ENCODE measurements at places on chromosomes 2 and 18.

DNA sequence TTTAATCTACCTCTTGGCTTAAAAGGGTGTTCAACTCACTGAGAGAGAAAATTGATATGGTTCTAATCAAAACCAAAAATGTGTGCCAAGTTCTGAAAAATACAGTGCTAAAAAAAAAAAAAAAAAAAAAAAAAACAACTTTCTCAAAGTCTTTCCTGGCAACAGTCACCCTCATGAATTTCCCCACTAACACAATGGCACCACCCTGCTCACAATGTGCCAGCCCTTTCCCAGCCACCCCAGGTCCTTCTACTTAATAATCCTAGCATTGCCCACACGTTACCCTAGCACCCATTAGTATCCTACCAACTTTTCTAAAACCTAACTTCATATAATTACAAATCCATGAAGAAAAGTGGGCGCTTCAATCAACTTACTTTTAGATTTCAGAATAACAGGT lies 106.4 kb downstream of the AFF3 start:
- DNase-seq: no peak

DNA sequence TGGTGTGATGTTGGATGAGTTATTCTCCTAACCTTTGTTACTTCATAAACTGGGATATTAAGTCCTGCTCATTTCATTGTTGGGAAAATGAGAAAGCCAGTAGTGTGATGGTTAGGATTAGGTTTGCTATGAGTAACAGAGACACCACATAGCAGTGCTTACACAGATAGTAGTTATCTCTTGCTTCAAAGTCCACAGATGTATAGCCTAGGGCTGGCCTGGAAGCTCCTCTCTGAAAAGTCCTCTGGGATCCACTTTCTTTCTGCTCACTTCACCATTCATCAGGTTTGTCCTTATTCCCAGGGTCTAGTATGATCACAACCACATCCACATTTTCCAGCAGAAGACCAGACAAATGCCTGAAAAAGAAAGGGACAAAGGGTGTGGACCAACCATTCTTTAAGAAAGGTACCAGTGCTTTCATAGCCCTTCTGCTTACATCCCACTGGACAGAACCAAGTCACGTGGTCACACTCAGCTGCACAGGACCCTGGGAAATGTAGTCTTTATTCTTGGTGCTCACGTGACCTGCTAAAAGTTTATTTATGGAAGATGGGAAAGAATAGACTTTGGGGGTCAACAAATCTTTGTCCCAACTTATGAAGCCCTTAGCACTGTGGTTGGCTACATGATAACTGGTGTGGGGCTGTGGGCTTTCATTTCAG lies 108.9 kb downstream of the INSIG2 start:
- no peak for DNase-seq

DNA sequence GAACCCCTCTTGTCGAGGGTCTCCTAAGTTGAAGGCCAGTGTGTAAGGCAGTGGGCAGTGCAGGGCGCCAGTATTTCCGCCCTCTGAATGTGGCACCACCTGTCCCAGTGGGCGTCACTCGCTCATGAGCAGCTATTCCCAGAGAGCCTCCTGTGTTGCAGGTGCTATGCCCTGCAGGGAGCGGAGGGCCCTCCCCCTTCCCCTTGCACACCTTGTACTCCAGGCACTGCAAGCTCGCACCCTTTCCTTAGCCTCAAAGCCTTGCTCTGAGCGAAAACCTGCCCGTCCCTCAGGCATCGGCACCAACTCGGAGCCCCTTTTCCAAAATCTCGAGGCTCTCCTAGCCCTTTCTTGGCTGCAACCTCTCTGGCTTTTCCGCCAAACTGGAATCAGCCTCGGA lies 282.7 kb downstream of the AGAP1 start:
- no peak for DNase-seq

DNA sequence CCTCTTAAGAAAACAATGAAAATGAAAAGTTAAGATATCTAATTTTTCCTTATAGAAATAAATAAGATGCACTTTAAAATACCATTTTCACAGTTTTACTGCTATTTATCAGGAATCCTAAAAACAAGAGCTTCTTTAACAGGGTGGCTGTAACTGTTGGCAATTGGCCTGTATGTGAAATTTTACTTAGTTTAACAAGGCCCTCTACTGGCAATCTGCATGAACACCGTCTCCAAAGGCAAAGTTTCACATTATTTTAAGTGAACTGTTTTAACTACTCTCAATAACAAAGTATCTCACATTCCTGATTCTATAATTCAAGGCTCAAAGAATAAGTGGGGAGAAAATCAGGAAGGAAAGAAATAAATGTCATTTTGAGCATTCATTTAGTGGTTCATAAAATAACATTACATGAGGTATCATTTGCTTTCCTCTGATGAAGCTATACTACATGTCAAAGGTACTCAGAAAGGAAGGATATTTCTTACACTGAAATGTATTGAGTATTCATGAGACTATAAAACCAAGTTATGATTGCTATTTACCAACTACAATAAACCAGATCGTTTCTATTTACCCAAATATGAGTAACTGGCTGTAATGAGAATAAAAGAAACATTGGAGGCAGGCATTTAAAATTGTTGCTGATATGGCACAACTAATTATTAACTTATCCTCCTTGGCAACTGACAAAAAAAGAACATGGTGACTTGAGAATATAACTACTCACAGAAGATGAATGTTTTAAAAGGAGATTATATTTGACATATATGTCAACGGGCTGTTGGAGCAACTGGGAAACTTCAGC lies 7.0 kb downstream of the NCKAP5 start:
- peak; percentile 81 for DNase-seq

DNA sequence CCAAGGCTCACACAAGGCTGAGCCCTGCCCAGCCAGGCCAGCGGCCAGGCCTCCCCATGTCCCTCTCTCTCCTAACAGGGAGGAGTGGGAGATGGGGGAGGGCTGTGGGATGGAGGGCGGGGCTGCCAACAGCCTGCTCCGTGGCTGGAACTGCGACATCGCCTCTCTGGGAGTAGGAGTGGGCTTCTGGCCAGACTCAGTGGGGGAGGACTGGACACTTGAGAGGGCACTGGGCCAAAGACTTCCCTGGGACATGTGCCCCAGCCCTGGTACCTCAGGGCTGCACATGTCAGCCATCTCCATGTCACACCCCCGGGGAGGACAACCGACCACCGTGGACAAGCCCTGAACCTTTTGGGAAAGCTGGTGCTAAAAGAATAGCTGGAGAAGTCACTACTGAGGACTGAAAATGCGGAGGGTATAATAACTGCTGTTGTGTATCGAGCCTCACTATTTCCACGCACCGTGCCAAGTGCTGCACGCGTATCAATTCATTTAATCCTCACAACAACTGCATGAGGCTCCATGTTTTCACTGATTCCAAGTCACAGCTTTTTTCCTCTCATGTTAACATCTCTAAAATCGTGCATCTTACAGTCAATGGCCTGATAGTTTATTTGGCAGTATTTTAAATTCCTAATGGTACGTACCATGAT lies 127.3 kb downstream of the MSH2 start:
- no peak for DNase-seq

- no peak for DNase-seq
Observed at GRCh38 chr18:6004119-6004518, 108.8 kb upstream of the TMEM200C start.

DNA sequence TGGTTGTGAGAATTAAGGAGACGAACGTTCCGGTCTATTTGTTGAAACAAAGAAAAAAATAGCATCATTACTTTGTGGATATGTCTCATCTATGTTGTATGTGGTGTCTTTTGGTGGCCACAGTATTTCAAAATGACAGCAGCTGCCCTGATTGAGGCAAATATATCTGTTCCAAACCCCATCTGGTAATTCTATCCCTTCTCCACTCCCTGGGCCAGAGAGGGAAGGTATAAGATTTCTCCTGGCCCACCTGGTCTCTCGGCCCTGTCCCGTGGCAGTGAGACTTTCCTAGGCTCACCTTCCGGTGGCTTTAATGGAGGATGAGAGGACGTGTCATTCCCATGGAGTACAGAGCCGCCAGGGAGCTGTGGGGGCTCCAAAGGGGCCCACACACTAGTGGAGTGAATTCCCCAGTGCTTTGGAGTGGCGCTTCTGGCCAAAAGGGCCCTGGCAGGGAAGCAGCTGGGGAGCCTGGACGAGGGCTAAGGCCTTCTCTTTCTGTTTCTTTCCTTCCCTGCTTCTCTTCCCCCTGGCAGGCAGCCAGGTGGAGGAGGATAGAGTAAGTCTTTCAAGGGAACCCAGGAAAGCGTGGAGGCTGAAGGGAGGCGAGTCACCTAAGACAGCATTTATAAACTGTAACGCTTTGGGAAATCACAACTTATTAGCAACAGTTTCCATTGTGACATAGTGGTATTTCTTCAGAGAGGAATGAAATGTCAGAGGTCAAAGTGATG lies 5.6 kb downstream of the FOSL2 start:
- peak; percentile 66 for DNase-seq

GRCh38 chr18:10376731-10377130 lies 77.7 kb upstream of the APCDD1 start:
- DNase-seq: peak; percentile 63

DNA sequence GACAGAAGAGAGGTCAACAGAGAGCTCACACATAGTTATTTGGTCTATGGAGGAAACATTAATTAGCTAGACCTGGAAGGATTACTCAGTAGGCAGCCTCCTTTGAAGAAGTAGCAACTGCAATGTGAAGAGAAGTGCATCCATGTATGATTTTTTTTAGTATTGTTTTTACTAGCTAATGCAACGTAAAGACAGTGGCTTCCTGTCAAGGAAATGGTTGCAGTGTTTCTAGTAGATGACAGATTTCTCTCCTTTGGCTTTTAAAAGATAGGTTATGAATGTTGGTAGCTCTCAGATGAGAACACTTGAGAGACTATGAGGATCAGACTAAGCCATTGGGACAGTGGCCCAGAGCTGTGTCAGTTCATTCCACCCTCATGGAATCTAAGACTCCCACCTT lies 175.8 kb downstream of the AGPS start:
- no peak for DNase-seq

- no peak for DNase-seq
Observed at GRCh38 chr2:66573821-66574233, 138.9 kb downstream of the MEIS1 start.

DNA sequence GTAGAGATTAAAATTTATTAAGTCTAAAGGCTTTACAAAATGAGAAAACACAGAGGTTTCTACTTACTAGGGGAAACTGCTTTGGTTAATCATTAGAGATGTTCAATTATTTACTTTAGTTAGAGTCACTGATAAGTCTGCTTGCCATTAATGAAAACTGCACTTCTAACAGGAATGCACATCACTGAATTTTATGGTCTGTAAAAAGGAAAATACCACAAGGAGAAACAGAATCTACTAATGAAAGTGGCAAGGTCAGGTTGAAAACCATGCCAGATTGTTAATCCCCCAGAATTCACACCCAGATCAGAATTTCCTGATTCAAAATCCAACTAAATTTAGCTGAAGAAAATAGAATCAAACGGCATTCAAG lies 90.5 kb upstream of the GRB14 start:
- no peak for DNase-seq

DNA sequence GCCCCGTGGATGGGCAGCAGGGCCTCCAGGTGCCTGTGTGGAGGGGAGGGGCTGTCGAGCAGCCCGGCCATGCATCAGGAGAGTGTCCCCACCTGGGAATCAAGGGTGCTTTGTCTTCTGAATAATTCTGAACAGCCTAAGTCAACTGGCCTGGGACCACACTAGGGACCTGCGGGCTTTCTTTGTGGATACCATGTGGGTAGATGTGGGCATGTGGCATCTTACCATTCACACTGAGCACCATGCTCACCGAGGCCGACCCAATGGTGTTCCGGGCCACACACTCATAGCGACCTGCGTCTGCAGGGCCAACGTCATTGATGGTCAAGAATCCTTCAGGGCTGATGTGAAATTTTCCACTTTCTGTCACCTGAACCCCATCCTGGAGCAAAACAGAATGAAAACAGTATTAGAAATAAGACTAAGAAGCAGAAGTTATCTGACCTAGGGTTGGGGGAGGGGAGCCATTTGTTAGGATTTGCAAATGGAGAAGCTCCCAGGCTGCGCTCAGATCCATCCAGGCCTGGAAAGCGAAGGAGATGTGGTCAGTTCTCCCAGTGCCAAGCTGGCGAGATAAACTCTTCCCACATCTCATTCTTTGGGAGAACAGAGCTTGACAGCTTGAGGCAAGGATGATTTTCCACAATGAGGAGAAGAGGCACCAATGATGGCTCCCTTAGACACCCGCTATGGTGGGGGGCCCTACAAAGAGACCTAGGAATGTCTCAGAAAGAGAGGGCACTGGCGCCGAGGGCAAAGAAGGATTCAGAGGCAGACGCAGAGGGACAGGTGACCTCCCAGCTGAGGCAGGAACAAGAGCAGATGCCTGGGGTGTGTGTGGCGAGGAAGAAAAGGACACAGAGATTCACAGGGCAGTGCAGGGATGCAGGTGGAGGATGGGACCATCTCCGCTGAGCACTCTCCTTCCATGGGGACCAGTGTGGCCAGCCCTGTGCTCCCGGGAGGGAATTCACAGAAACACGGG lies 83.4 kb downstream of the PXDN start:
- no peak for DNase-seq

DNA sequence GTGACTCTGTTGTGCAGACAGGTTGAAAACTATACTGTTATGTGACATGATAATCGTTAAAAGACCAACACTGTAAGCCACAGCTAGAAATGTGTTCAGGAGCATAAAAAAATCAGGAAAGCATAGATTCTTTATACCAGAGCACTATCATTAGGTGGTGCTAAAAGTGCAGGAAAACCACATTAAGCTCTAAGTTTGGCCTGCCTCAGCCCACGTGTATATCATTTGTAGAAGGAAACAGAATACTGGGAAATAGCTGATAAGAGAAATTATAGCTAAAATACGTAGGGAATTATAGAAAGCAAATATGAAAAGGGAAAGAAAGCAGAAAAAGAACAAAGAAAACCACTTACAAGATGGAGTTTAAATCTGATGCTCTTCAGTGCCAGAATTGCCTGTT lies 26.5 kb upstream of the C2orf74 start:
- peak; percentile 34 for DNase-seq

- DNase-seq: no peak
Observed at GRCh38 chr2:109248590-109248989, 119.6 kb downstream of the SH3RF3 start.

DNA sequence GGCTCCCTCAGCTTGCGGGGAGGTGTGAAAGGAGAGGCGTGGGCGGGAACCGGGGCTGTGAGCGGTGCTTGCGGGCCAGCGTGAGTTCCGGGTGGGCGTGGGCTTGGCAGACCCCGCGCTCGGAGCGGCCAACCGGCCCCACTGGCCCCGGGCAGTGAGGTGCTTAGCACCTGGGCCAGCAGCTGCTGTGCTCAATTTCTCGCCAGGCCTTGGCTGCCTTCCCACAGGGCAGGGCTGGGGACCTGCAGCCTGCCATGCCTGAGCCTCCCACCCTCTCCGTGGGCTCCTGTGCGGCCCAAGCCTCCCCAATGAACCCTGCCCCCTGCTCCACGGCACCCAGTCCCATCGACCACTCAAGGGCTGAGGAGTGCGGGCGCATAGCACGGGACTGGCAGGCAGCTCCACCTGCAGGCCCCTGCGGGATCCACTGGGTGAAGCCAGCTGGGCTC lies 48.2 kb downstream of the RNF138 start:
- no peak for DNase-seq

Data from fibroblast of skin of scalp (primary cell).